ENCODE measurements at places on chromosomes 11 and 22.

DNA sequence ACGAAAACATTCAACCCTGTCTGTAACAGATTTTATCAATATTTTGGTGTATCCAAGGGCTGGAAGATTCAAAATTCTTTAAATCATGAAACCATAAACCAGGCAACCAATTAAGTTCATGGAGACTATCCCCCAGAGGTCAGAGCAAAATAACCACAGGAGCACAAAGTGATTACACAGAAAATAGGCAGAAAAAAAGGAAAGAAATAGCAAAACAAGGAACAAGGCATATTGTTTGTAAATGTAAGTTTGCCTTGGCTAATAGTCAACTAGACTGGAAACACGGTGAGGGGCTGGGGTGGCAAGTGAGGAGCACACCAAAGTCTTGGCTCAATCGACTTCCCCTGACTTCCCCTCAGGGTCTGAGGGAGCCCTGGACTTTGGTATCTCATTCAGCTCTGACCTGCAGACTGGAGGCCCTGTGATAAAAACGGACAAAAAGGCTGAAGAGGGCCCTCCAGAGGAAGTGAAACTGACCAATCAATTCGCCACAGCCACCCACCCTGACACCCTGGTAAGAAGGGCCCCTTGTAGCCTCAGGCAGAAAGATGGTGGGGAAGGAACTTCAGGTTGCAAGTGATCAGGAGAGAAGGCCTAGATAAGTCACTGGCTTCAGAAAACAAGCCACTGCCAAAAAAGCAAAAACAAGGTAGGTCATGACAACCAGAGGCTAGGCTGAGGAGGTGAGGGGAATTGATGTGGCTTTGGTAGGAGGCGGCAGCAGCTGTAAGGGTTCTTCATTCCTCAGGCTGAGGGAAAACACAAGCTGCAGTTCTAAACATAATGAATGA is 1.8 kb downstream of the SIK3 start:
- no peak for DNase-seq

DNA sequence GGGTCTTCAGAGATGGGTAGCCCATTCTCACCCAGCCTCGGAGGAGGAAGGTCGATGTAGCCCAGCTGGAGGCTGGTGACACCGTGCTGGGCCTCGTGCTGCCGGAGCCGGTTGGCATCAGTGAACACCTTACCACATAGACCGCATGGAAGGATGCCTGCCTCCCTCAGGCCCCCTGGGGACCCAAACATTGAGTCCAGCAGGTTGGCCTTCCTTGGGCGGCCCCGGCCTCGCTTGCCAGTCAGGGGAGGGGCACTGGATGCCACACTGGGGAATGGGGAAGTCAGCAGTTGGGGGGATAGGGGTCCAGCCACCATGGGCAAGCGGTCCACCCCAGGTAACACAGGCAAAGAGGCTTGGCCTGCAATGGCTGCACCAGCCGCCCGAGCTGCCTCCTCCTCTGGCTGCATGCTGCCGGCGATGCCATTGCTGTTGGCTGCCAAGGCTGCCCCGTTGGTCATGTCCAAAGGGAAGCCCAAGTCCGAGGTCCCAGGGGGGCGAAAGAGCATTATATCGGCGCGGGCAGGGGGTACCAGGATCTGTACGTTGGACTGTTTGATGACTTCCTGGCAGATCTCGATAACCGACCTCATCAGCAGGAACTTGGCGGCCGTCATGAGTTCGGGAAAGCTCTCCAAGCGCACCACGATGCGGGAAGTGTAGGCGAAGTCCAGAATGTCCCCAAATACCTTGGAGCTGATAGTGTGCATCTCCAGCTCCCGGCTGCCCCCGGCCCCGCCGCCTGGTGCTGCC is 1.4 kb downstream of the PATZ1 start:
- no peak for DNase-seq

DNA sequence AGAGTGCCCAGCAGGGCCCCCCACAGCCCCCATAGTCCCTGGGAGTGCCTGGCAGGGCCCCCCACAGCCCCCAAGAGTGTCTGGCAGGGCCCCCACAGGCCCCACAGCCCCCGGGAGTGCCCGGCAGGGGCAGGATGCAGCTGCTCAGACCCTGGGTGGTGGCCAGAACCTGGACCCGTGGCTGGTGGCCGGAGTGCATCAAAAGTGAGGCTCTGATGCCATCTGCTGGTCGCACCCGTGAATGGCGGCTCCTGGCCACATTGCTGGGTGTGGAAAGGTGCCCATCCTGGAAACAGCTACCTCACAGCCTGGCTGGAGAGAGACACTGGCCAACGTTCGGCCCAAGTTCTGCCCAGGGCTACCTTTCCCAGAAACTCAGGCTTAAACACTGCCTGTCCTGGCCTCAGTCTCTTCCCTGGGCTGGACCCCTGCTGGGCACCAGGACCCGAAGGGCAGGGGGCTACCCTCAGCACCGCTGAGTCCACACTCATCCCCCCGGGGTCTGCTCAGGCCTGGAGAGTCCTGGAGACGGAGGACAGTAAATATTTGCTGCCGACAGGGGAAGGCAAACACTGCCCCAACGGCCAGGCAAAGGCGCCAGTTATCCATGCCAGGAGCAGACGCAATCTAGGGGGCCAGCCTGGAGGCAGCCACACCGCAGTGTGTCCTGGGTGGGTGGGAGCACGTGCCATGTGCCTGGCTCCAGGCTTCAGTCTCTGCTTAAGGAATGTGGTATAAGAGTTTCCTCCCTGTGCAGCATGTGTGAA is 4.4 kb downstream of the INS start:
- DNase-seq: peak; percentile 49

- no peak for DNase-seq
Observed at GRCh38 chr22:26534874-26535602, 22.8 kb upstream of the TFIP11 start.

- no peak for DNase-seq
Observed at GRCh38 chr11:121829159-121829643, 286.8 kb downstream of the BLID start.

DNA sequence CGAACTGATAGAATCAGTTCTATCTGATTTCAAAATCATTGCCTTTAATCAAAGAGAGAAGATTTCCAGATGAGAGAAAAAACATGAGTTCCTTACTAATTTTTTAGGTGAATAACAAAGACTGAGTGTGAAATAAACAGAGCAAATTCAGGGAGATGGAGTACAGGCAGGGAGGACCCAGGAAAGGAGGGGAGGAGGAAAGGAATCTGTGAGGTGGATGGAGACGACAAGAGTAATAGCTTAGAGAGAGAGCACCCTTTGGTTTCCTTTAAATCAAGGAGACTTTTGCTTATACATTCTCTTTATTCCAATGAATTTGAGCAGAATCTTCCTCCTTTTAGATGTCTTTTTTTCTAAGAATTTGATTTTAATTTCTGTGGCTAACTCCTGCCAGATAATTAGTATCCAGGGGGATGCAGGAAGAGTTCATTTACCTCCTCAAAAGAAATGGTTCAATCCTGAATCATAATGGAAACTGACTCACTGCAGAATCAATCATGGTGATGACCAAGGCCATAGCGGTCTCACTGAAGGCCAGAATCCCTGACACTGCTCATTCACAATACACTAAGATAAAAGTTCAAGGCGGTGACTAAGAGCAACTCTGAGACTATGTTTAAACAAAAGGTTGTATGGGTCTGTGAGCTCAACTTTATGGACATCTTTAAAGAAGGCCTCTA is 234.0 kb upstream of the ZC3H12C start:
- no peak for DNase-seq
